ENCODE measurements at places on chromosomes 1 and 21. TPM values are rescaled to one million over a fixed set of nuclear protein-coding genes. Genes with fewer than 3 reads are reported as not detected.

Gene OR2T10
- total RNA-seq, result not detected

Gene SLC16A4
- total RNA-seq, result 5.8 TPM

Gene CHIT1
- 1.3 TPM for total RNA-seq

Gene ARHGAP30
- total RNA-seq, result 7.4 TPM

Gene SLC44A3
- 5.4 TPM for total RNA-seq

Gene DIO1
- total RNA-seq, result not detected

Gene AMY2A
- total RNA-seq, result not detected

Gene LHX8
- total RNA-seq, result not detected

Gene SLC1A7
- total RNA-seq, result 0.31 TPM

Gene MTX1
- 19.7 TPM for total RNA-seq

Gene LRRC8D
- total RNA-seq, result 13.6 TPM

Gene SH2D1B
- 0.13 TPM for total RNA-seq

Gene DCDC2B
- total RNA-seq, result not detected

Gene S100A9
- 184 TPM for total RNA-seq

Gene LMX1A
- total RNA-seq, result not detected
